ENCODE measurements at places on chromosomes 6 and 20.

DNA sequence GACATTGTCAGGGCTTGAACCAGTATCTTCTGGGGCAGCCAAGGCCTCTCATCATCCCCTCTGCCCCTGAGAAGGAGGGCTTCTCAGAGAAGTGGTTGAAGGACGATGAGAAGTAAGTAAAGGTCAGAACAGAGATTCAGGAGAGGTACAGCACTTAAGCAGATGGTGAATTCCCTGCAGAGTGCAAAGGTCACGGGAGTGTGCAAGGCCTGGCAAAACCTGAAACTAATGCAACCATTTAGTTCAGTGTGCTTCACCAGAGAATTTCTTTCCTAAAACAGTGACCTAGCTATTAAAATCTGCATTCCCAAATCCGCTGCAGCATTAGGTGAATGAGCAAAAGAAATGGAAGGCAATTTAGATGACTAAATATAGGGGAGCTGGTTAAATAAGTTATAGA is 58.4 kb downstream of the TRERF1 start:
- no peak for DNase-seq

DNA sequence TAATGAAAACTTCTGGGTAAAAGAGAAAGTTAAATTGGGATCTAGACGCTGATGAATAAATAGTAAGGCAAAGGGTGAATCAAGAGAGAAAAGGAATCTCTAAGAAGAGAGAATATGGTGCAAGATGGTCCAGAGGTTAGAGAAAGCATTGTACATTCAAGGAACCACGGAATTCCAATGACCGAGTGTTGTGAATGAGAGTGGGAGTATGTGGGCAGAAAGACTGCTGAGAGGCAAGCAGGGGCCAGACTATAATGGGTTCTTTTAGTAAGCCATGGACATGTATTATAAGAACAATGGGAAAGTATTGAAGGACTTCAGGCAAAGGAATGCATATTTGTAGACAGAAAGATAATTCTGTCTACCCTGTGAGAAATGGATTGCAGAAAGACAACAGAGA is 45.2 kb downstream of the SPTLC3 start:
- no peak for DNase-seq

GRCh38 chr20:10639737-10640556 is 33.9 kb downstream of the JAG1 start:
- DNase-seq = no peak

GRCh38 chr6:1068068-1068467 is 243.8 kb upstream of the FOXQ1 start:
- DNase-seq = no peak

DNA sequence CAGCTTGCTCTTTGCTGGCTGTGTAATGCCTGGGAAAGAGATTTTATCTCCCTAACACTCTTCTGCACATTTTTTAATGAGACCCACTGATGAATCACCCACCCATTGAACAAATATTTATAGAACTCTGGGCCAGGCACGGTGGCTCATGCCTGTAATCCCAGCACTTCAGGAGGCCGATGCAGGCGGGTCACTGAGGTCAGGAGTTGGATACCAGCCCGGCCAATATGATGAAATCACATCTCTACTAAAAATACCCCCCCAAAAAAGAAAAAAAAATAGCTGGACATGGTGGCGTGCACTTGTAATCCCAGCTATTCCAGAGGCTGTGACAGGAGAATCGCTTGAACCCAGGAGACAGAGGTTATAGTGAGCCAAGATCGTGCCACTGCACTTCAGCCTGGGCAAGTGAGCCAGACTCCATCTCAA is 82.1 kb upstream of the SIRPA start:
- no peak for DNase-seq

- DNase-seq = no peak
These were observed 227.5 kb upstream of the MYLIP start for GRCh38 chr6:15901141-15902115.

DNA sequence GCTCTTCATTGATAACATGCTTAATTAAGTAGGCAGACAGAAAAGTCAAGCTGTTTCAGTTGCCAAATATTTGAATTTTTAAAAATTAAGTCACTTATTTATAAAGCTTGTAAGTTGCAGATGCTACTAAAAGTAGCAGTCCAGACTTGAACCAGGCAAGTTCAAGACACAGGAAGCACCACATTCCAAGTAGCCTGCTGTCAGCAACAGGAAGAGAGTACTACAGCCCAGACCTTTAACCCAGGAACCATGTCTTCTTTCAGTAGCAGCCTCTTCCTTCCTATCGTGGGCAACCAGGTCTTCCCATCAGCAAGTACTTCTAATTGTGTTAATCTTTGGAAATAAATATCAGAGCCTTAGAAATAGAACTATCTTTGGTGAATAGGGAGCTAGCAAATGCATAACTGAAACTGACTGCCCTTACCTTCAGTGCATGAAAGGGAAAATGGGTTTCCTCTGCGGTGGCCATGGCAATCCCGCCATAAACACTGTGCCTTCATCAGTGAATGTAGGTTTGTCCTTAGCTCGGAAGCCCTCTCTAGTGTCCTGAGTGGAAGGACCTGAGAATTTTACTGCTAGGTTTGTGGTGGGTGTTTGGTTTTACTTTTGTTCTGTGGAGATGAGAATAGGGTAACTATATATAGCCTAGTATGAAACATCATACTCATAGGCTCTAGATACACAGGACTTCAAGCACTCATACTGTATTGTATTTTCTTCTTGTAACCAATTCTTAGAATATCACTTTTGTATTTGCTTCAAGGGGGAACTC is 95.6 kb downstream of the SYCP2 start:
- no peak for DNase-seq

GRCh38 chr20:47982574-47983360 is 197.5 kb upstream of the SULF2 start:
- DNase-seq = no peak

GRCh38 chr6:38498805-38499445 is 140.8 kb downstream of the BTBD9 start:
- DNase-seq = no peak

DNA sequence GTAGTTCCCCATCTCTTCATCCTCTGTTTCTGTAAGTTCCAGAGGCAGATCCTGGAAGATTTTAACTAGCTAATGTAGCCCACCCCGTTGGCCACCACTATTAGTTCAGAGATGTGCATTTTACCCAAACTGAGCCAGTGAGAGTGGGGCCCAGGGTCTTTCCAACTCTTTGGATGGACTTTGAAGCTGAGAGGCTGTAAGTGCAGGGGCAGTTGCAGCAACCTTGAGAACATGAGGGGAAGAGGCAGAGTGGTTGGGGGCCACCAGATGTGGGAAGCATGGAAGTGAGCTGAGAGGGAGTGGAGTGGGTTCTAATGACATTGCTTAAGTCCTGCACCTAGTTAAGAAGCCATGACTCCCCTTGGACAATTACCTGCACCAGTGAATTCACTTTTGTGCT is 72.2 kb downstream of the CDH26 start:
- no peak for DNase-seq

DNA sequence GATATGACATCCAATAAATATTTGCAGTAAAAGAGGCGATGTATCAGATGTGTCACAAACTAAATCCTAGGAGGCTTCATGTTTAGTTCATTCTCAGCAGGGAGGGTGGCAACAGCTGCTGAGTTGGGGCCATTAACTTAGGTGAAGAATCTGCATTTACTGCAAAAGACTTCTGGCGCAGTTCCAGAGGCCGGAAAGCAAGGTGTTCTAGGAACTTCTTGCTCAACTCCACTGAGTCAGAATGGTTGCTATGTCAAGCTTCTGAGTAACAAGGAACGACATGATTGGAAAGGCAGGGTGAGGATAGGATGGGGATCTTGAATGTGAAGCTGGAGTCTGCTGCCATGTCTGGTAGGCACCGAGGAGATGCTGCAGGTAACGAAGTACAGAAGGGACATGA is 11.7 kb downstream of the ADNP start:
- DNase-seq = no peak

DNA sequence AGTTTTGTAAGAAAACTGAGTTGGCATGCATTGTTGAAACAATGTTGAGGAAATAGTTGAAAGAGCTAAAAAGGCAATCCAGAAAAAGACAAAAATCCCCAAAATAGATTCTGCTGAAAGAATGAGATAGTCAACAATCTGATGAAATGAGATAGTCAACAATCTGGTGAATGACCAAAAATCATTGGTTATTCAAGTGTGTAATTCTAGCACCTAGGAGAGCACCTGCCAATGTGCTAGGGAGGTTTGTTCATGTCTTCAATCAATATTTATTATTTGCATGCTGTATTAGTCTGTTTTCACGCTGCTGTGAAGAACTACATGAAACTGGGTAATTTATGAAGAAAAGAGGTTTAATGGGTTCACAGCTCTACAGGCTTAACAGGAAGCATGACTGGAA is 307.1 kb upstream of the HSF2 start:
- no peak for DNase-seq

DNA sequence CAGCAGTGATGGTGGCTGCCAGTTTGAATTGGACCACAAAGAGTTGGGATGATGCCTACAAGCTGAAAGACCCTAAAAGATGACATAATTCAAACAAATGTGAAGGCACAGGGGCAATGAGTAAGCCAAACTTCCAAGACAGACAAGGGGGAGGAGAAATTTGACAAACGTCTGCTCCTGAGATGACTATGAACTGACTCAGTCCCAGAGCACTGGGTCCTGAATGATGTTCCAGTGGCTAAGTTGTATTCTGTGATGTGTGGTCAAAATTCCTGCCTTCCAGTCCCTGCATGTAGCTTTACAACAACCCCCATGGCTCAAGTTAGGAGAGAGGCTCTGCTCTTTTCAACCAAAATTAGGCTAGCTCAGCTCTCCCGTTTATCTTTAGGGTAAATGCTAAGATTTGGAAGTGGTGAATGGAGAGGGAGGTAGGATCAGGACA is 86.1 kb upstream of the SIRPA start:
- DNase-seq = no peak

GRCh38 chr6:78810698-78811097 is 56.7 kb upstream of the IRAK1BP1 start:
- DNase-seq = no peak

DNA sequence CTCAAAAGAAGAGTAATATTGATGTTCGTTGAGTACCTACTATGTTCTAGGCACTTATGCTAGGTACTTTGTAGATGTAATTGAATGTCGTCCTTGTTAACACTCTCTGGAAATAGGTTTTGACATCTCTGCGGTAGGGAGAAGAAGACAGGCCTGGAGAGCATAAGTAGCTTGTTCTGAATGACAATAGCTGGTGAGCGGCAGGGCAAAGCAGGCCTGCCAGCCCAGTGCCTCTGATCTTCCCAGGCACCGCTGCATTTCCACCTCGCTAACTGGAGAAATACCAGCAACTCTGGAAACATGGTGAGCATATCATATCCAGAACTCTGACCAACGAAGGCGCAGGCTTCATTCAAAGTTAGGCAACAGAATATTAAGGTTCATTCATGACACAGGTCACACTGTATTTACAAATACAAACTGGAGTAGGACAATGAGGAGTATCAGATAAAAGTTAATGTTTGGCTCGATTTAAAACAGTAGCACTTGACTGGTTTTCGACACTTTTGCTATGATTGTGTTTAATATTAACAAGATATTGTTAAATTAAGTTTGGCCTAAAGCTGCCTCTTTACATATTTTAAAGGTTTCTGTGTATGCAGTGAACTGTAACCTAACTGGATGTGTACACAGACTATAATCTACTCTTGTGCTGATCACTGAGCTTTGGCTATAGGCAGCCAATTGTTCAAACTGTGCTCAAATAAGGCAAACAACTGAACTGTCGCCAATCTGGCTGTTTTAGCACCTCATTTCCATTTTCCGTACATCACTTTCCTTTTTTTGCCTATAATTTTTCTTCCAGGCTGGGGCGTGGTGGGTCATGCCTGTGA is 54.1 kb downstream of the PPP1R3G start:
- DNase-seq = no peak

DNA sequence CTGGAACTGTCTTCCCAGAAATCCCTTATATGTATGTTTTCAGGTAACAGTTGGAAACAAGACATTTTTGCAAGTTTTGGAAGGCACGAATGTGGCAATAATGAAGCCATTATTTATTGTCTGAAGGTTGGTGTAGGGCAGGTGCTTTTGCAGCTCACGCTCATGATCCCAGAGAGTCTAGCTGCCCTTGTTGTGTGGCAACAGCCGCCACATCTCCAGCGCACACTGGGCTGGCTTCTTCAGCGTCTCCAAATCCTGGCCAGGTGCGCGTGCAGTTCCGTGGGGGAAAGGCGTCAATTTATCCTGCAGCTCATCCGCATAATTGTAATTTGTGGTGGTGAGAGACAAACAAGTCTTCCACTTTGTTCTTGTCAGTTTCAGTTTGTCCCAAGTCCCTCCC is 71.2 kb downstream of the TRDN start:
- no peak for DNase-seq

DNA sequence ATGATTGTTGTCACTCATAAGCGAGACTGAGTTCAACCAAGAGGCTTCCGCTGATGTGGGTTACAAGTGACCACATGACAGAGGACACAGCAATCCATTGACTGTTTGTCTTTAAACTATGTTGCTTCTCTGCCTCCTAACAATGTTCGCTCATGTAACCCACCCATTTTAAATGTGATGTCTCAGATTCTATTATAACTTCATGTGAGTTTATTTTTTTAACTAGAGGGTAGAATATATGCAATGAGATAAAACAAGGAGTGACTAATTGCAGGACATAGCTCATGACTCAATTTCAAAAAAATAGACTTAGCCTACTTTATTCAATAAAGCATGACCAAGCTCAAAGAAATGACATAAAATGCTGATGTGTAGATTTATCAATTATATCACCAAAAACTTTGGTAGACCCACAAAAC is 119.2 kb upstream of the SASH1 start:
- no peak for DNase-seq

- no peak for DNase-seq
These were observed 210.0 kb upstream of the SNX9 start for GRCh38 chr6:157613011-157613522.

DNA sequence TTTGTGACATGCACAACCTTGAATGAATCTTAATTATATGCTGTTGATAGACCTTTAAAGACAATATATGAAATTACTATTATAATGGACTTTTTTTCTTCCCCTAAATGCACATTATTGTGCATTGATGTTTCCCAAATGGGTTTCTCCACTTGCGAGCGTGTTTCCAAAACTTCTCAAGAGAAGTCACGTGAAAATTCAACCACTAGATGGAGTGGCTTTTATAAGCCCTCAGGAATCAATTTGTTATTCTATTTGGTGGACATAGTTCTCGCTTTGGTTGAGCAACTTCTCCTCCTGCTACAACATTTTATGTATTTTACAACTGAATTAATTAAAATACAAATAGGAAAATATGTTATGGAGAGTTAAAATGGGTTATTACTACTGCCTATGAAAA is 9.0 kb downstream of the CNR1 start:
- no peak for DNase-seq

- DNase-seq = no peak
These were observed 125.3 kb downstream of the ANKS1A start for GRCh38 chr6:35014341-35014740.

GRCh38 chr6:20790032-20790791 is 256.0 kb downstream of the CDKAL1 start:
- DNase-seq = no peak

GRCh38 chr6:168208402-168208801 is 111.2 kb downstream of the DACT2 start:
- no peak for DNase-seq

DNA sequence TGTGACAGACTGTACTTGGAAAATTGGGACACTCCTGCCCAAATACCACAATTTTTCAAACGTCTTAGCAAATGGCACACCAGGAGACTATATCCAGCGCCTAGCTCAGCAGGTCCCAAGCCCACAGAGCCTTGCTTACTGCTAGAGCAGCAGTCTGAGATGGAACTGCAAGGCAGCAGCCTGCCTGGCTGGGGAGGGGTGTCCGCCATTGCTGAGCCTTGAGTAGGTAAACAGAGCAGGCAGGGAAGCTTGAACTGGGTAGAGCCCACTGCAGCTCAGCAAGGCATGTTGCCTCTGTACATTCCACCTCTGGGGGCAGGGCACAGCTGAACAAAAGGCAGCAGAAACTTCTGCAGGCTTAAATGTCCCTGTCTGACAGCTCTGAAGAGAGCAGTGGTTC is 1003.3 kb upstream of the MAP3K7 start:
- DNase-seq = no peak

Measured in left hindlimb (tissue), 1 donor.